ENCODE measurements at places on chromosomes 1 and 21. TPM values are rescaled to one million over a fixed set of nuclear protein-coding genes. Genes with fewer than 3 reads are reported as not detected.

PLPPR5 gene
- total RNA-seq, result not detected

PARS2 gene
- total RNA-seq, result 3.5 TPM

NTMT2 gene
- total RNA-seq, result not detected

AMY2A gene
- not detected for total RNA-seq

ZNF593OS gene
- 0.29 TPM for total RNA-seq

GABRD gene
- not detected for total RNA-seq

LRRC52 gene
- not detected for total RNA-seq

KRTAP10-2 gene
- not detected for total RNA-seq

ZBTB48 gene
- 3.7 TPM for total RNA-seq

IRF6 gene
- total RNA-seq, result not detected

WNT3A gene
- not detected for total RNA-seq

SDCCAG8 gene
- total RNA-seq, result 38.6 TPM

HSD11B1 gene
- total RNA-seq, result 155 TPM

PLXNA2 gene
- total RNA-seq, result 9.4 TPM

OPTC gene
- total RNA-seq, result not detected

C8A gene
- not detected for total RNA-seq

AMY1C gene
- total RNA-seq, result not detected

CD84 gene
- total RNA-seq, result not detected

SRP9 gene
- total RNA-seq, result 317 TPM

FCRL1 gene
- not detected for total RNA-seq

IFI6 gene
- total RNA-seq, result 57.9 TPM

OLIG1 gene
- total RNA-seq, result not detected

S100A9 gene
- not detected for total RNA-seq

GCLM gene
- total RNA-seq, result 16.5 TPM
